ENCODE measurements at places on chromosomes 4 and X.

DNA sequence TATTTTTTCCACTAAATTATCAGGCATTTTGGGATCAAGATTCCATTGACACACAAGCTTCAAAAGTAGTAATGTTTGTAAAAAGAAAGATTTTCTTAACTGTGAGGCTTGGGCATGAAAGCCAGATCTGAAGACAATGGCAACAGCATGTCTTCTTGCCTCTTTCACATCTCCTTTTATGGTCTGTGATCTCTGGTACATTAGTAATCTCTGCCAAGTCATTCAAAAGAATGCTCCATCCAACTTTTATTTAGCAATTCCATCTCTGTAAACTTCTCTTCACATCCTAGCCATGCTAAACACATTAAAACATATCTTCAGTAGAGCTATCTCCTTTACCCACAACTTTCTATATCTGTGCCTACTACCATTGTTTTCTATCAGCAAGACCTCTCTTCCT, 465.4 kb downstream of the FAT4 start:
- DNase-seq = no peak

- no peak for DNase-seq
Measured at GRCh38 chr4:119729835-119730670, 101.4 kb upstream of the PDE5A start.

DNA sequence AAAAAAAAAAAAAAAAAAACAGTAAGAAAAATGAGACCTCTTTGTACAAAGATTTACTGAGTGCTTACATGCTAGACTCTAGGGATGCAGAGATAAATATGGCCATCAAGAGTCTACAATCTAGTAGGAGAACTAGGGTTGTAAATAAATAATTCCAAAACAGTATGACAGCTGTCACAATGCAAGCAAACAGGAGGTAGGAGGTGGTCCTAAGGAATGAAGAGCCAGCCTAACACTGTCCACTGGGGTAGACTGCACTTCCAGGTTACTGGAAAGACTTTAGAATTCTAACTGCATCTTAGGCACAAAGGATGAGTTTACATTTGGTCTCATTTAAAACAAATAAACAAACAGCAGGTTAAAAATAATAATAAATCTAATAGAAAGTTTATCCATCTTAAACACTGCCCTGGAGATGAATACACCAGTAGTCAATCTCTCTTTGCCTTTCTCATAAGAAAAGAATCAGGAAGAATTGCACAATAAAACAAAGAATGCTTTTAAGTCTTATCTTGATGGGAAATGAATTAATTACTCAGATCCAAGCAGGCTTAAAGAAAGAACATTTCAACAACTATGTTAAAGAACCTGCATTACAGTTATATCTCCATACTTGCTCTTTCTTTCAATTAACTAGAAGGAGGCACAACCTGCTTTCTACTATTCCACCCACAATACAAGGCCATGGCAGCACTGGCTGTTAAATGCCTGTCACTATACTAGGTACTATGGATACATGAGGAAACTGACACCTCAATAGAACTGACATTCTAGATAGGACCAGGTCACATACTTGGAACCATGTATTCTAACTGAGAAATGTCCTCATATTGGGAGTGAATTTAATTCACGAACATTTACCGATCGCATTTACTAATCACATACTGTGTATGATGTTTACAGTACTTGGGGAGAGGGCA, 12.7 kb downstream of the ADGRA3 start:
- no peak for DNase-seq

DNA sequence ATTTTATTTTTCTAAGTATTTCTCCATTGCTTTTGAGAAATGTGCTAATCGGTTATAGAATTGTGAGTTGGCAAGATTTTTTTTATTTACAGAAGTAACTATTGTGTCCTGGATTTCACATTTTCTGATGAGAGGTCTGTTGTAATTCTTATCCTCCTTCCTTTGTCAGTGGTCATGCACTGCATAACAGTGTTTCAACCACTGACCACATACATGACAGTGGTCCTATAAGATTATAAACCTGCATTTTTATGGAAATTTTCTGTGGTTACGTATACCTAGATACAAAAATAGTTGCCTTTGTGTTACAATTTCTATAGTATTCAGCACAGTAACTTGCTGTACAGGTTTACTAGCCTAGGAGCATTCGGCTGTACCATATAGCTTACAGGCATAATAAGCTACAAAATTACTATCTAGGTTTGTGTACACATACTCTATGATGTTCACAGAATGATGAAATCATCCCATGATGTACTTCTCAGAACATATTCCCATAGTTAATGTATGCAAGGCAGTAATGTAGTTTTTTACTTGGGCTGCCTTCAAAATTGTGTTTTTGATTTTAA, 47.8 kb downstream of the APELA start:
- DNase-seq = no peak
